ENCODE measurements at places on chromosomes 3 and 15.

- DNase-seq = no peak
Measured at GRCh38 chr3:52456169-52456799, 880 bp downstream of the NISCH start.

GRCh38 chr3:159301961-159302360, 500.1 kb downstream of the MFSD1 start:
- no peak for DNase-seq

DNA sequence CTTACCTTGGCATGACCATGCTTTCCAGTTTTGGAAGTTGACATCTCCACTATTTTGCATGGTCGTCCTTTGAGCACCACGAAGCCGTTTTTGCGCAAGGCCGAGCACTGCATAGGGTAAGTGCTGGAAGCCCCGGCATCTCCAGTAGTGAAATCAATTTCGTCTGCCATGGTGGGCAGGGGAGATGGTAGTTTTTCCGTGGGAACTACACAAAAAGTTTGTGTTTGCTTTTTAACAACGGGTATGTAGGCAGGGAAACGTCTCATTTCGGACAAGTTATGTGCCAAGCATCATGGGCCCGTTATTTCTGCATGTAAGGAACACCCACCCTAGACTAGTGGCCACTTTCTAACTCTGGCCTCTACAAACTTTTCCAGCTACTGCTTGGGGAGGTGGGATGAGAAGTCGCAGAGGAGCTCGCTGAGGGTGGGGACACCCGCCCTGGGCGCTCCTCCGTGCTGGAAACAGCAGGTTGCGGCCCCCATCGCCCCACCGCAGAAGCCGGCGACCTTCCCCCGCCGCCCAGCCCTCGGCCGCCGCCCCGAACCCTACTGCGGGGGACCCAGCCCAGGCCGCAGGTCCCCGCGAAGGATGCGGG, 701 bp downstream of the EIF5A2 start:
- DNase-seq = no peak

DNA sequence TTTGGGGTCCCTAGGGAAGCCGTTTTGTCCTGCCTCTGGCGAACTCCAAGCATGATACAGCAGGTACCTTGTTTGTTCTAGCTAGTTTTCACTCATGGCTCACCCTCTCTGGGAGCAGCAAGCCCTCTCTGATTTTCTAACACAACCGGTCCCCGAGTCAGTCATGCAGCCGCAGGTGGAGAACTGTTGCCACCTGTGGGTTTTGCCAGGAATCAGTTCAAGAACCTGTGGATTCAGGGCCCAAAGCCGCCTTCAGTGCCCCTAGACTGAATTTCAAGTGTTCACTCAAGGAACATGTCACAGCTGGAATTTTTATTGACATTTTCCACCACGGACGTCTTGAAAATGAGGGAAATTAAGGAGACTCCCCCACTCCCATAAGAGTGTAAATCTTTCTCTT, 13.3 kb upstream of the LRRK1 start:
- no peak for DNase-seq

GRCh38 chr3:189235214-189235613, 63.4 kb downstream of the TPRG1 start:
- no peak for DNase-seq

GRCh38 chr15:98866511-98866910, 141.1 kb downstream of the PGPEP1L start:
- no peak for DNase-seq

DNA sequence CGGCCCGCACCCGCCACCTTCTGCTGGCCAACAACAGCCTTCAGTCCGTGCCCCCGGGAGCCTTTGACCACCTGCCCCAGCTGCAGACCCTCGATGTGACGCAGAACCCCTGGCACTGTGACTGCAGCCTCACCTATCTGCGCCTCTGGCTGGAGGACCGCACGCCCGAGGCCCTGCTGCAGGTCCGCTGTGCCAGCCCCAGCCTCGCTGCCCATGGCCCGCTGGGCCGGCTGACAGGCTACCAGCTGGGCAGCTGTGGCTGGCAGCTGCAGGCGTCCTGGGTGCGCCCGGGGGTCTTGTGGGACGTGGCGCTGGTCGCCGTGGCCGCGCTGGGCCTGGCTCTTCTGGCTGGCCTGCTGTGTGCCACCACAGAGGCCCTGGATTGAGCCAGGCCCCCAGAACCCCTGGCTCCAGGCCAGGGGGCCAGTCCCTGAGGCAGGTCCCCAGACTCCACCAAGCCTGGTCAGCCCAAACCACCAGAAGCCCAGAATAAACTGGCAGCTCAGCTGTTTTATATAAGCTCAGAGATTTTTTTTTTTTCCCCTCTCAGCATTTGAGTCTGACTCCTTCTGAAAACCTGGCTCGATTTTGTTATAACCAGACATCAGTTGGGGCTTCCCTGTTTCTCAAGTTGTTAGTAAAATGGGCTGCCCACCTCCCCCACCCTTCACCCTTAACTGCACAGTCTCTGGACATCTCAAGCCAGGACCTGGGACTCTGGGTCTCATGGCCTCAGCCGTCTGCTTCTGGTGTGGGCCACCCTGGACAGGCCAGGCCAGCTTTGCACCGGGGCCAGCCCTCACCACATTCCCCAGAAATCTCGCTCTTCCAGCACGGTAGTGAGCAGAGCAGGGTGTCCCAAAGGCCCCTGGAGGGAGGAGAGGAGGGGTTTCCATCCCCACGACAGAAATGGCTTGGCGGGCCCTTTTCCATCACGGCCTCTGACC, 1.6 kb downstream of the GP9 start:
- DNase-seq = no peak

DNA sequence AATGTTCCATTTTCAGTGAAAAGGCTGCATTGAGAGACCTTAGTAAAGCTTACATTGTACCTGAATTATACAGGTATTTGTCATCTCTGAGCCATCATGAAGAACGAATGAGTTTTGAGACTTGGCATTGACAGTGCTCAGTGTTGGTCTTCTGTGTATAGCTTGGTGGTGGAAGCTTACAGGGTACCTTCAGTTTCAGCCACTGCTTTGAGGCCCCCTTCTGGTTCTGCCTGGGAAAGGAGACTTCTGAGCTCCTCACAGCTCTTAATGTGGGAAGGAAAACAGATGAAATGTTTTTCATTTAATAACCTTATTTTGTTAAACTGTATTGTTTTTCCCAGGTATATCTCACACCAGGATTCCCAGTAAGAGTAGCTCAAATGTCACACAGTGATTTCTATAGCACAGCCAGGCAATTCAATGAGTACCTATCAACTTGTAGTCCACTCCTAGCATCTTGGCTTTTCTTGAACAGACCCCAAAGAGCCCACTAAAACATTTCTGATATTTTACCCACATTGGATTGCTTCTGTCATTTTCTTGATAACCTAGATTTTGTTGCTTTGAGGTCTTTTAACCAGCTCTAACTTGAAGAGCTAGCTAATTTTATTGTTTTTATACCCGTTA, 5.6 kb downstream of the SERPINI1 start:
- DNase-seq = peak; percentile 46

GRCh38 chr15:63466378-63467192, 37.8 kb upstream of the USP3 start:
- DNase-seq = peak; percentile 87

DNA sequence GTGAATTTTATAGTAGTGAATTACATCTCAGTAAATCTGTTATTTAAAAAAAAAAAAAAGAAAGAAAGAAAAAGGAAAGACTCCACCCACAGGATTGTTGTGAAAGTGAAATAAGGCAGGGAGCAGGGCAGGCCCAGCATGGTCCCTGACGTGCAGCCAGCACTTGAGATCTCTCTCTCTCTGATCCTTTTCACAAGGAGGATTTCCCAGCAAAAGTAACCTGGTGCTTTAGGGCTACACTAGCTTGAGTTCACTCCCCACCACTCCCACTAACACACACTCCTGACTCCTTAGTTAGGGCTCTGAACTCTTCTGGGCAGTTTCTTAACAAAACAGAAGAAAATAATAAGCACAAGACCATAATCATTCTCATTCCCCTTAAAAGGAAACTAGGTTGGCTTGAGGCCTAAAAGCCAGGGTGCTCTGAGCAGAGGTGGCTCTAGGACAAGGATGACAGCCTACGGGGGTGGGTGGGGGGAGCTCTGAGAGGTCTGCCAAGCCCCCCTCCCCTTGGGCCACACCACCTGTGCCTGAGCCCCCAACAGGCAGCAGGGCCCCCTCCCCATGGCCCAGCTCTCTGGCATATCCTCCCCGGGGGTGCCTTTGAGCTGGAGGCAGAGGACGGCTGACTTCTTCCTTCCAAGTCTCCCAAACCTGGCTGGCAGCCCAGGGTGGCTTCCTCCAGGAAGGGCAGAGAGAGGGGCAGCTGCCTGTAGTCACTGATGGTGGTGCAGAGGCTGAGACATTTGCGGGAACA, 856 bp downstream of the TMEM40 start:
- no peak for DNase-seq

Data from NCI-H2081 (cell line).